Nephron progenitor cell (in vitro differentiated cells): ENCODE measurements at places on chromosomes 6 and 20.

DNA sequence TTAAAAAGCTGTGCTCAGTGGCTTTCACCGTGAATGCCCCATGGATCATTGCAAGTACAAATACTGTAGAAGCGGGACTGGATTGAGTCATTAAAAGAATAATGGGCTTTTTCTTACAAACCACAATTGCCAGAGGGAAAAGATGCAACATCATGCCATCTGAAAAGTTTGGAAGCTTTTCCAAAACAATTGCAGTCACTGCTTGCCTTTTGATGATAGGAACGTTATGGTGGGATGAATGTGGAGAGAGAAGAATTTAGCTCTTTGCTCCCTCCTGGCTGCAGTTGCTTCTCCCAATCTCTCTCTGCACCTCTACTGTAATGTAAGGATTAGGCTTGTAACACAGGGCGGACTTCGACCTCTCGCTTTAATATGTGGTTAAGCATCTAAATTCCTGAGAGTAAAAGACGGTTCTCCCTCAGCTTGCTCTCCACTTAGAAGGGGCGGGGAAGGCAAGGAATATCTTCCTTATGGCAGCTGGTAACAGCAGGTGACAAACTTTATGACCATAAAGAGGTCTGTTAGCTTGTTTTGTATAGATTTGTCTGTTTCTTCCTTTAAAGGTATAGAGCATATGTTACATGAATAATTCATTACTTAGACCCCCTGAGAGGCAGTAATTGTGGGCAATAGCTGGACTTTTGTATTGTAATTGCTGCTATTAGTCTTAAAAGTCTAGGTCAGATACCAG lies 376.1 kb downstream of the UTRN start:
- DNase-seq = no peak

- no peak for DNase-seq
These were observed 71.2 kb upstream of the SLCO4A1 start for GRCh38 chr20:62570897-62571668.

DNA sequence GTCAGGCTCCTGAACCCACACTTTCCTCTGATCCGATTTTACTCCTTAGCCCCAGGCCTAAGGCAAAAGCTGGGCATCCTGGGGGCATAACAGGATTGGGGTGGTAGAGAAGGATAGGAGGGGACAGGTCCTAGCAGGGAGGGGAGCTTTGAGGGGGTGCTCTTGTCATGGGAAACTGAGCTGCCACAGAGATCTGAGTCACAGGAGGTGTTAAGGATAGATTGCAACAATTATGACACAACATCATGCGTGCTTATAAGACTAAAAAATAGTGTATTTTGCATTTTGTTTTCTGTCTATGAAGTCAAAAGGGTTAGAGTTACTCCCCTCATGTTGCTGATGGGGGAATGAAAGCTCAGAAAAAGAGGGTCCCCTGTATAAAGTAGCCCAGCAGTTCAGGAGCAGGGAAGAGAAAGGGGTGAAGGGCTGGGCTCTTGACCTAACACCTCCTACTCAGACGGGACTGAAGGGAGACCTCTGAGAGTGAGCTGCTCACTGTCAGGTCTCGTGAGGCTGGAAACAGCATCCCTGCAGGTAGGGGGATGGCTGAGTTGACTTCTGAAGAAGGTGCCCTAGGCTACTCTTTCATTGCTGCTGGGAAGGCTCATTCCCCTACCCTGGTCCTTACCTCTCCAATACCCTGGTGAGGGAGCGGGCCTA lies 2.0 kb downstream of the GLP1R start:
- DNase-seq = no peak

DNA sequence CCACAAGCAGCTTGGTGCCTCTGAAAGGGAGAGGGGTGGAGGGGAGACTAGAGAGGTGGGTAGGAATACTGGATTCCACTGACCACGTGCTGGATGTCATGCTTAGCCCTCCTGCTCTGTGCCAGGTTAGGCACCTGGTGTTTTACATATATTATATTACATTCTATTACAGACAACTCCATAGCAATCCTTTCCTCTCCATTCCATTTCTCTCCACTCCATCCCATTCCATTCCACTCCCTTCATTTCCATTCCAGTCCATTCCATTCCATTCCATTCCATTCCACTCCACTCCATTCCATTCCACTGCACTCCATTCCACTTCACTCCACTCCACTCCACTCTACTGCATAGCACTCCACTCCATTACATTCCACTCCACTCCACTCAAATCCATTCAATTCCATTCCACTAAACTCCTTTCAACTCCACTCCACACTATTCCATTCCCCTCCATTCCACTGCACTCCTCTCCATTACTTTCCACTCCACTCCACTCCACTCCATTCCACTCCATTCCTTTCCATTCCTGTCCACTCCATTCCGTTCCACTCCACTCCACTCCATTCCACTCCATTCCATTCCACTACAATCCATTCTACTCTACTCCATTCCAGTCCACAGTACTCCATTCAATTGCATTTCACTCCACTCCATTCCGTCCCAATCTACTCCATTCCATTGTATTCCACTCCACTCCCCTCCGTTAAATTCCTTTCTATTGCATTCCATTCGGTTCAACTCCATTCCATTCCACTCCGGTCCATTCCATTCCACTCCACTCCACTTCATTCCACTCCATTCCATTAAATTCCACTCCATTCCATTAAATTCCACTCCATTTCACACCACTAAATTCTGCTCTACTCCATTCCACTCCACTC lies 27.2 kb upstream of the DEFB125 start:
- DNase-seq = no peak

DNA sequence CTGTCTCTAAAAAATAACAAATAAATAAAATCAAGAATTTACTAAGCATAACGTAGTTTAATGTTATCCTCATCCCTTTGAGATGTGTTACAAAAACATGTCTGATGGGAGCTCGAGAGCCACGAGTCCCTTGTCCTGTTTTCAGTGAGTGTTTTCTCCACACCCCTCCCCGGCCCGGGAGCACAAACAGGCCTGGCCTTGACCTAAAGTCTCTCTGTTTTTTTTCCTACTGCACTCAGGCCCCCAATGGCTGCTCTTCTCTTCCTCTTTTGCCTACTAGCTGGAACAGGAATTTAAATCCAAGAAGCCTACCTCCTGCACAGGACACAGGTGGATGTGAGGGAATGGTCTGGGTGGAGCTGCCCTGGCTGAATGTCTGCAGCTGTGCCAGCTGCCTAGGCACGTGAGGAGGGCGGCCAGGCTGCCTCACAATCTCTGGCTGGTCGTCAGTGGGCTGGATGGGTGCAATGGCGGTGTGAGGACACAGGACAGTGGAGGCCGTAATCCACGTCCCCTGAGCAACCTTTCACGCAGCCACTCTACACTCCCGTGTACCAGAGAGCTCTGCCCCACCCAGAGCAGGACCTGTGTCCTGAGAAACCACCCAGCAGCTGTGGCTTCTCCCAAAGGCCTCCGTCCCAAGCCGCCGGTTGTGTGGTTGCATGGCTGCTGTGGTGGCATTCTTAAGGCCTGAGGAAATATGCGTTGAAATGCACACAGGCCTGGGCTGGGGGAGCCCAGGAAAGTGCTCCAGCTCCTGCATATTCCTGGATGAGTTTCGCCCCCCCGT lies 117.5 kb downstream of the FAM120B start:
- no peak for DNase-seq

- no peak for DNase-seq
These were observed 2.7 kb downstream of the FOXC1 start for GRCh38 chr6:1612299-1612973.

- no peak for DNase-seq
These were observed 14.6 kb downstream of the DST start for GRCh38 chr6:56628105-56628504.

GRCh38 chr6:111347589-111347988 lies 135.4 kb downstream of the REV3L start:
- no peak for DNase-seq

- DNase-seq = no peak
These were observed 586 bp upstream of the ALDH5A1 start for GRCh38 chr6:24493945-24494820.
